ENCODE measurements at places on chromosomes 3 and 15.

- no peak for DNase-seq
These were observed 459 bp upstream of the ADCY5 start for GRCh38 chr3:123449102-123449996.

DNA sequence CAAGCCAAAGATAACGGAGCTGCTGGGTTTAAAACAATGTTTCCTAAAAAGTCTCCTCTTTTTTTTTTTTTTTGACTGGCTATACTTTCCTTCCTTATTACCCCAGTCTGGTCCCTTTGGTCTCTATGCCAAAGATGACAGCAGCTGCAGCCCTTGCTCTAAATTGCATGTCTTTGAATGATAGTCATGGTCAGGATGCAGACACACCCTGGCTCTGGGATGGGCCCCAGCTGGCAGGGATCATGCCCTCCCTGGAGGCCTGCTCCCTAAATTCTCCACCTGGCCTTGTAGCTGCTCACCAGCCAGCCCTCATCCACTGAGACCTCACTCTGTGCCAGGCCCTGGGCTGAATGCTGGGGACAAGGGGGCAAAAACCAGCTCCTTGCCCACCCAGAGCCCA is 95.8 kb downstream of the MESD start:
- no peak for DNase-seq

GRCh38 chr3:185786956-185787877 is 37.6 kb downstream of the IGF2BP2 start:
- no peak for DNase-seq

- DNase-seq: no peak
These were observed 438.7 kb upstream of the C2CD4B start for GRCh38 chr15:62603742-62604141.

- no peak for DNase-seq
These were observed 171.1 kb downstream of the RORA start for GRCh38 chr15:61057830-61058529.

- no peak for DNase-seq
These were observed 245.6 kb upstream of the LRTM1 start for GRCh38 chr3:55173504-55173903.

DNA sequence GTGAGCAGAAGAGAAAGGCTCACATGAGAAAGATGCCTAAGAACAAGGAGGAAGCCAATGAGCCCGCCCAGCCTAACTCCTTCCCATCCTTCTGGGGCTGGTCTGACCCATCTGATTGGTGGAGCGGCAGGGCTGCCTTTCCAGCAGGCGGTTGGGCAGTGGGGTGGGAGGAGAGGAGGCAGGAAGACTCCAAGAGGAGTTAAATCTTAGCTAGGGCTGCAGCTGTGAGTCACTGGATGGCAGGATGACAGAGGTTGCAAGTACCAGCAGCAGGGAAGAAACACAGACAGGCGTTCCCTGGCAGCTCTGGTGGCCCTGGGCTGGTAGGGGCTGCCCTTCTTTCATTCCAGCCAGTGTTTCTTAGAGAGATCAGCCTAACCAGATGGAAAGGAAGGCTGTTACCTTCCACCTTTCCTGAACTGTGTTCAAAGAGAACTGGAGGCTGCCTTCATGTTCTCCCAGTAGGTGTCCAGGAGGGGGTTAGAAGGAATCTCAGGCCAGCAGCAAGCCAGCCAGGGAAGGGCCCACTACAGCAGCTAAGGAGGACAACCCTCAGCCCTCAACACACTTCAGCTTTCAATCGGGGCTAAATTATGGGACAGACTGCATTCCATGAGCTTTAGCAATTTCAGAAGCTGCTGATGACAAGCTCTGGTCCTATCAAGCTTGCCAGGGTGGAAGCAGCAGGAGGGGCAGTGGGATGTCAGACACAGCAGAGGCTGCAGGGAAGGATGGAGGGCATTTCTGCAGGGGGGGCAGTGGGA is 50.3 kb downstream of the CHSY1 start:
- no peak for DNase-seq

- DNase-seq: no peak
These were observed 177.4 kb upstream of the PPP2R3A start for GRCh38 chr3:135788146-135788545.

- no peak for DNase-seq
These were observed 243.8 kb downstream of the ZNF621 start for GRCh38 chr3:40768536-40768935.

DNA sequence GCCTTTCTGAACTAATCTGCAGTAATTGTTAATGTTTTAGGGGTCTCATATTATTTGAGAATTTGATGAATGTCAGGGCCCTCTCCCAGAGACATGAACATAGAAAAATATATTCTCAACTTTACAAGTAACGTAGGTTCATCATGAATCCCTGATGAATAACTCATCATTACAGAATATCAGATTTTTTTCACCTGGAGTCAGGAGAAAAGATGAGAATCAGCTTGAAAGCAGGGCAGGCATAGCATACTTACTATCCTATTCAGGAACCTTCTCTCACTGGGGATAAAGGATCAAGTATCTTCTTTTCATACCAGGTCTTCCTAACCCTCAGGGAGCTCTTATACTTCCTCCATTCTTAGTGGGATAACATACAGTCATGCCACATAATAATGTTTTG is 552.6 kb upstream of the TBL1XR1 start:
- no peak for DNase-seq

GRCh38 chr3:114809668-114810413 is 337.2 kb downstream of the ZBTB20 start:
- no peak for DNase-seq

- DNase-seq: no peak
These were observed 386.2 kb upstream of the ROBO2 start for GRCh38 chr3:76653640-76654251.

DNA sequence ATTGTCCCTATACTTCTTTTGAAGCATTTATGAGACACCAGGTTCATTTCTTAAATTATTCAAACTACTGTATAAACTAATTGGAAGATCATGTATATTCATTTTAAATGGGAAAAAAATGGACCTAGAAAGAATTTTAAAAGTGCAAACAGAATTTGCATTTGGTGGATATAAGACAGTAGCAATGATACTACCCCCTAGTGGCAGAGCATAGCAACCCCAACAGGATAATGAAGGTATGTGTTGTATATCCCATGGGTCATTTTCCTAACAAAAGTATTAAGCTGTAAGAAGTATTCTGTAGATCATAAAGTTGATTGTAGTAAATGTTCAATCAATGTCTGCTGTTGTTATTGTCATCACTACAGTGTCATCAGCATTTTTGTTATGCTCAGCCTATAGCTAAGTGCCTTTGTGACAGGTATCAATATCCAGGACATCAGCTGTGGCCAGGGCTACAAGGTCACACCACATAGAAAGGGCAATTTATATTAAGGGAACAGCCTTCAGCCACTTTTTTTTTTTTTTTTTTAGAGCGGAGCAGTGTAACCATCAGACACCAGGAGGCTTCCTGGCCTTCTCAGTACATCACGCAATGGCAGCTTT is 175.8 kb downstream of the FOXB1 start:
- DNase-seq: no peak

DNA sequence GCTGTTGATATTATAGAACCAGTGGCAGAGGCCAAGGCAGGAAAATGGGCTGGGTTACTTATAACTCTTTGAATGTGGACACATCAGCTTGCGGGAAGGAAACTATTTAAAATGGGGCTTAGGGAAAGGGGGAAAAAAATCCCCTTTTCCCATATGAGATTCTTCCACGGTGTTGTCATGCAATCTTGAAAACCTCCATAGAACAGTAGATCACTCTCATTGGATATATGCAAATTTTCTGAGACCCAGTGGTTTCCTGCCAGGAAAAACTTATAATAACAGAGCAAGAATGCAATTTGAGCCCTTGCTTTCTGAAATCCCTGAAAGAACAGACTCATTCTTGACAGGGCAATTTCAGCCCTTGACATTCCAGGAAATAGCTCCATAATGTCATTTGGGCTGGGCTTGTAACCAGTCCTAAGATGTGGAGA is 31.1 kb downstream of the TMEM212 start:
- DNase-seq: no peak

GRCh38 chr3:16820485-16820884 is 64.3 kb upstream of the PLCL2 start:
- no peak for DNase-seq

DNA sequence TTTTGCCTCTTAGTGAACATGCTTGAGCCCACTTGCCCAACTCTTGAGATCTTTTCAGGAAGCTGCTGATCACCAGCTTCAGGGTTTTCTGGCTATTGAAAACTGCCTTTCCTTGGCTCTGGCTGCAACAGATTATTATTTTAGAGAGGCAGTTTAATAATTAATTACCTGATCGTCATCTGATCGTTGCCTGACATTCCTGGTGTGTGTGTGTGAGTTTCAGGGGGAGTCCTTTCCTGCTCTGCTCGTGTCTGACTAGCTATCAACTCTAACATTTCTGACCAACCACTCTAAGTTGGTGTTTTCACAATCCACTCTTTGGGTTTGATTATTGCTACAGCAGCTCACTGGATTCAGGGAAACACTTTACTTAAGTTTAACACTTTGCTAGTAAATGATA is 84.3 kb upstream of the SPATA16 start:
- DNase-seq: no peak

DNA sequence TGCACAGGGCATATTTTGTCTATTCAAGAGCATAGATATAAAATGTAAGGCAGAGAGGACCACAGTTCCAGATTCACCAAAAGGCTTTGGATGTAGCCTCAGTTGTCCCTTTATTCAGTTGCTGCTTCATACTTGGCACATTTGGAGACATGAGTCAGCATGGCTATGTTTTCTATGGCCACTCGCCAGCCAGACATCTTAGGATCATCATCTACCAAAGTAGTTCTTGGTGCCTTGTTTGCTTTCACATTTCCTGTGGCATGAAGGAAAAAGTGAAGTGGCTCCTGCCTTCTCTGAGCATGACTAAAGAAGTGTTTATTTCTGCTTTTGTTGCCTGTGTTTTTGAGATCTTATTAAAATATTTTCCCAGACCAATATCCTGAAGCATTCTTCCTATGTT is 7.2 kb downstream of the SUSD5 start:
- DNase-seq: no peak

GRCh38 chr15:29309139-29309538 is 39.5 kb upstream of the NSMCE3 start:
- no peak for DNase-seq

DNA sequence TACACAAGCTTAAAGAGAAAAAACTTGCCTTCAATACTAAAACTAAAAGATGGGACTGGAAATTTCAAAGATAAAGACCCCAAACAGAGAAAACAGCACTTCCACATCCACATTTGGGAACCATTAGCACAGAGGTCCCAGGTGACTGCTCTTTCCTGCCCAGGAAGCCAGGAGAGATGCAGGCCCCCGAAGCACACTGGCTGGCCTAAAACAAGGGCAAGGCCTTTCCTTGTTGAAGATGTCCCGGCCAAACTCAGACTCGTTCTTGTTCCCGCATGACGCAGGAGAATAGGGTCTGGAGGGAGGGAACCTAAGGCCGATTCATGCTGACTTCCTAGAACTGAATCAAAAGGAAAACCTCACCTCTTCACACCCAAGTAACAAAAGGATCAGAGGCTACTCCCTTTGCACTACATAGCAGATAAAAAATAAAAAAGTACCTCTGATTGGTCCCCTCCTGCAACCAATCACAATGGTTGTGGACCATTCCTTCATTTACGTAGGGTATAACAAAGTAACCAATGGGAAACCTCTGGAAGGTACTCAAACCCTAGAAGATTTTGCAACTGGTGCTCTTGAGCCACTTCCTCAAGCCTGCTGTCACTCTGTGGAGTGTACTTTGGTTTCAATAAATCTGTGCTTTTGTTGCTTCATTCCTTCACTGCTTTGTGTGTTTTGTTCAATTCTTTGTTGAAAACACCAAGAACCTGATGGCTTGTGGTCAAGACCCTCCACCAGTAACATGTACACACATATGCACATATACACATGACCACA is 48.7 kb downstream of the EFCAB12 start:
- no peak for DNase-seq

- no peak for DNase-seq
These were observed 121.7 kb downstream of the LIPC start for GRCh38 chr15:58553365-58553918.

DNA sequence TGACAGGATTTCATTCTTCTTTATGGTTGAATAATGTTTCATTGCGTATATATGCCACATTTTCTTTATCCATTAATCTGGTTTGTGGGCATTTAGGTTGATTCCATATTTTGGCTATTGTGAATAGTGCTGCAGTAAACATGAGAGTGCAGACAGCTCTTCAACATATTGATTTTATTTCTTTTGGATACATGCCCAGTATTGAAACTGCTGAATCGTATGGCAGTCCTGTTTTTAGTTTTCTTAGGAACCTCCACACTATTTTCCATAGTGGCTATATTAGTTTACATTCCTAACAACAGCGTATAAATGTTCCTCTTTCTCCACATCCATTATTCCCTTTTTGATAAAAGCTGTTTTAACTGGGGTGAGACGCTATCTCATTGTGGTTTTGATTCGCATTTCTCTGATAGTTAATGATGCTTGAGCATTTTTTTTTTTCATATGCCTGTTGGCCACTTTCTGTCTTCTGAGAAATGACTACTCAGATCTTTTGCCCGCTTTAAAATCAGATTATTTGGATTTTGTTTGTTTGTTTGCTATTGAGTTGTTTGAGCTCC is 21.7 kb downstream of the AQP9 start:
- DNase-seq: peak; percentile 12

Measured in DMS153 (cell line).